ENCODE measurements at places on chromosomes 13 and 19.

GRCh38 chr13:30142486-30143211, 164.7 kb downstream of the KATNAL1 start:
- DNase-seq: no peak

DNA sequence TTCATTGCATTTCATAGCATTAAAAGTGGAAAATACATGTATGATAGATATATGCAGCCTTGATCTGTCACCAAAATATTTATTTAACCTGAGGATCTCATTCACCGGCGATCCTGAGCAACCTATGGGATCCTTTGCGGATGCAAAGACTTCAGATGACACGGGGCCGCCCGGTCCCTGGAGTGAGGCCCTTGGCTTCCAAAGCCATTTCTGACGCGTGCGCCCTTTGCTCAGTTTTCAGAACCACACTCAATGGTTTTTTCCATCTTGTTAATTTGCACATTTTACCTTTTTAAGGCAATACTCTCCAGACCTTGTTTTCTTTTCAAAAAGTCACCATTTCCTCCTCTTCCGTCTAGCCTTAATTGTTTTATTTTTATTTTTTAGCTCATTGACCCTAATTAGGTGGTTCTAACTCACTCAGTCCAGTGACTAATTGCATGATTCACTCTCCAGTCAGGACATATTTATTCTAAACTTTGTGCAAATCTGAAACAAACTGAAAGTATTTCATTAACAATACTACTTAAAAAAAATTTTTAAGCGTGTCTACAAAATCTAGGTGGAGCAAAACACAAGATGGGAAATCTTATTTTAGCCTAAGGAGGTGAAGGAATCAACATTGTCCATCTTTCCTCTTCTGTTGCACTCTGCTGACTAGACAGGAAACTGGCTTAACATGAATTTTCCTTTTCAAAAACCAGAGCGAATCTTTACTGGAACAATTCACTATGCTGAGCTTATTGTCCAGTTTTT, 47.9 kb downstream of the COL4A1 start:
- no peak for DNase-seq

DNA sequence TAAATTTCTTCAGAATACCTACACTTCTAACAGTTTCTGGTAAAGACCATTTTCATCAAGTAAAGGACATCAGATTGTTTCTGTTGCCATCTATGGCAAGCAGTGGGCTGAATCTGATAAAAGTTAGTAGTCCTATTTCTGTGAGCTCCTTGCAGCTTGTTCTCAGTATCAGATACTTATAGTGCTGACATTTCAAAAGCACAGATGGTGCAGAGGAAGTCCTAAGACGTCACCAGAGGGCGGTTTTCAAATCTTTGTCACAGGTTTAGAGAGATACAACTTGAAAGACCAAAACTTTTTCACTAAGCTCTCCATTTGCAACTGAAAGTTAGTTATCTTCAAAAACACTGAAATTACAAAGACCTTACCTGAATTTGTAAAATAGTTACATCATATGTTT, 719.8 kb downstream of the SLITRK1 start:
- DNase-seq: no peak

DNA sequence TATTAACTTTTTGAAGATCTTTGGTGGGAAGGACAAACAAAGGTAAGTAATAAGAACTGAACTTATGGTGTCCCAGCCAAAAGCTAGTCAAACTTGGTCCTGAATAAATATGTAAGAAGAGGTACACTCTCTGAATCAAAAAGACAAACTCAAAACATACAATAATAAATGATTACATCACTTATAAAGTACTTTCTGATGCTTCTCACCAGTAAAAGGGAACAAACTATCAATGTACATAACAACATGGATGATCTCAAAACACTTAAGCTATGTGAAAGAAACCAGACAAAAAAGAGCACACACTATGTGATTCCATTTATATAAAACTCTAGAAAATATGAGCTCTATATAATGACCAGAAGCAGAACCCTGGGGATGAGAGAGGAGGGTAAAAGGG, 138.3 kb downstream of the VWA8 start:
- DNase-seq: no peak

GRCh38 chr19:57016491-57016890, 103.3 kb upstream of the USP29 start:
- no peak for DNase-seq

- no peak for DNase-seq
These were observed 7.9 kb downstream of the LRP3 start for GRCh38 chr19:33201886-33202545.

DNA sequence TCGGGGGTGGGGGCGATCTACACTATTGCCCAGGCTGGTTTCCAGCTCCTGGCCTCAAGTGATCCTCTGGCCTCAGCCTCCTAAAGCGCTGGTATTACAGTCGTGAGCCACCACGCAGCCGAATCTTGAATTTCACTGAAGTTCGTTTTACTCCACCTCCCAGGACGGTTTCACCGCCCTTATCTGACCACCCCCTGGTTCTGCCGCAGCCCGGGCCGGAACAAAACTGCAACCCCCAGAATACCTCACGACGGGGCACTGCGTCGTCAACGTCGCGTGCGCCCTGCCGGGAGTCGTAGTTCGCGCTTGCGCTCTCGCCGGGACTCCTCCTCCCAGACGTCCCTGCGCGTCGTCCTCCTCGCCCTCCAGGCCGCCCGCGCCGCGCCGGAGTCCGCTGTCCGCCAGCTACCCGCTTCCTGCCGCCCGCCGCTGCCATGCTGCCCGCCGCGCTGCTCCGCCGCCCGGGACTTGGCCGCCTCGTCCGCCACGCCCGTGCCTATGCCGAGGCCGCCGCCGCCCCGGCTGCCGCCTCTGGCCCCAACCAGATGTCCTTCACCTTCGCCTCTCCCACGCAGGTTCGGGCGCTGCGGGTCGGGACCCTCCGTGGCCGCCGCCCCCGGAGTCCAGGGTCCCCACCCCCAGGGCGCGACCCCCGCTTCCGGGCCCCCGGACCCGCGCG, at the start of gene ATP5F1D:
Gene ATP5F1D (plus strand): TSS at position 335 of the 679 bp plus-strand sequence. CDS start 100 bp downstream, at position 435.
- DNase-seq: peak; percentile 83

DNA sequence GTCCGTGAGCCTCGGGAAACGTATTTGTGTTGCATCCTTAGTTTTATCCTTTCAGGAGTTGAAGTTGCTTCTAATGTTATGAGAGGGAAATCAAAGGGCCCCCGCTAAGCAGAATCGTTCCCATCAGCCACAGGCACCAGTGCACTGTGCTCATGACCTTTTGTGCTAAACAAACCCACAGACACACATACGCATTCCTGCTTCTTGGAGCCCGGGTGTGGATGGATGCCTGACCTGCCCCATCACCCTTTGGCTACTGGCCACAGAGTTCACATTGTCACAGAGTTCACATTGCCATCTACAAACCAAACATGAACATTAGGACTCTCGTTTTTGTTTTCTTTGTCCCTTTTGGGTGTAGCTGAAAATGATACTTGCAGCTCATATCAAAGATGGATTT, 47.2 kb downstream of the CHST8 start:
- no peak for DNase-seq

GRCh38 chr13:44694842-44695241, 118.7 kb upstream of the TSC22D1 start:
- DNase-seq: no peak

GRCh38 chr13:30607908-30608307, 9.8 kb upstream of the USPL1 start:
- peak; percentile 85 for DNase-seq

GRCh38 chr13:113585896-113586295, 1.3 kb downstream of the TFDP1 start:
- DNase-seq: no peak

GRCh38 chr19:28874742-28875141, 338.2 kb downstream of the UQCRFS1 start:
- no peak for DNase-seq

DNA sequence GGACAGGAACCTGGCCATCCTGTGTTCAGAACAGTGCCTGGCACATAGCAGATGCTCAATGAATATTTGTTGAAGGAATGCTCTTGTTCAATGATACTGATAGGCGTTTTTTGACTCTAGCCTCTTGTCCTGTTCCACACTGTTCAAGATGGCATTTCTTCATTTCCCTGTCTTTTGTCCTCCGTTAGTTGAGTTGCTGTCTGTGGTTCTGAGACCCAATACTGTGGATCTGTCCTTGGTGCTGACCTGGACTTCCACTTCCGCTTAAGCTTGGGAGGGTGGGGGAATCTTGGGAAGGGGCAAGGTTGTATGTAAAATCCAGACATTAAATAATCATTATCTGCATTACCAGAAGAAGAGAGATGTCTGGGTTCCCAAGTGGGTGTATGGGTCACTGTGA, 8.3 kb upstream of the KCNN4 start:
- no peak for DNase-seq

DNA sequence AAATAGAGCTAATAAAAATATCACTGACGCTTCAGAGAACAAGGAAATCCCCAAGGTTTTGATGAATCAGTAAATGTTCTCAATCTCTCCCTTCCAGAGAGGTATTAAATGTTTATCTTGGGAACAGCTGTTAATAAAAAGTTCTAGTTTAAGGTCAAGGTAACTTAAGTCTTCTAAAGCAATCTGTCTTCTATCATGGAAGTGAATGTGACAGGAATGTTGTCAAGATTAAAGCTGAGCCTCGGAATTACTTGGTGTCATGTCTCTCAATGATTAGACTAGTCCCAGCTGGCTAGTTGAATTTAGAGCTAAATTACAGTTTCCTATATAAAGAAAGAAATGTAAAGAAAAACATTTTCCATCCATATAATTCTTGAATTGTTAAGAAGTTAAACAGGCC, 23.4 kb downstream of the ESD start:
- no peak for DNase-seq

- peak; percentile 66 for DNase-seq
These were observed 18.0 kb upstream of the PNMA8B start for GRCh38 chr19:46513461-46514236.

DNA sequence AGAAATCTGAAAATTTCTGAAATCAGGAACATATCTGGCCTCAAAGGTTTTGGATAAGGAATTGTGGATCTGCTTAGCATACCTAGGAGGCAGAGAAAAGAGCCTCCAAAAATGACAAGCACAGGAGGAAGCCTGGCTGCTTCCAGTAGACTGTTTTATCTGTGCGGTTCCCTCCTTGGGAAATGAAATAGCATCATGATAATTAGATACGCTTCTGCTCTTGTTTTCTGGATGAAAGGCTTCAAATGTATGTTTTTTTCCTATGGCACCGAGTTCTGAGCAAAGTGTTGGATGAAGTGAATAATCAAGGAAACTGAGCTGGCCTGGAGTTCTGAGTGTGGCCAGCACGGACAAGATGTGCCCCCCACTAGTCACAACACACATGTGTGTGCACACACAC, 19.8 kb upstream of the GPR12 start:
- no peak for DNase-seq

DNA sequence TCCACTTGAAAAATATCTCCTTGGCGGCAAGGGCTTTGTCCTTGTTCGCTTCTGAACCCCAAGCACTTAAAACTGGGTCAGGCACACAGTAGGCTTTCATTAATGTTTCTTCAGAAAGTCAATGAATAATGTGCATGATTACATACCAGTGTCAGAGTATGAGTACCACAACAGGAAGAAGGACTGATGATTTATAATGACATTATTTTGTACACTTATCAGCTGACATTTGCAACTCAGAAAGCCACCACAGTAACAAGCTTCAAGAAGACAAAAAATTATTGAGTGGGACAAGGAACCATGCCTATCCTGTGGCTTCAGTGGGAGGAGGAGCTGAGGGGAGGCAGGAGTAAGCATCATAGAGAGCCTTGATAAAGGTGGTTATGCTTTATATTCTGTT, 10.0 kb downstream of the POLR1D start:
- no peak for DNase-seq

DNA sequence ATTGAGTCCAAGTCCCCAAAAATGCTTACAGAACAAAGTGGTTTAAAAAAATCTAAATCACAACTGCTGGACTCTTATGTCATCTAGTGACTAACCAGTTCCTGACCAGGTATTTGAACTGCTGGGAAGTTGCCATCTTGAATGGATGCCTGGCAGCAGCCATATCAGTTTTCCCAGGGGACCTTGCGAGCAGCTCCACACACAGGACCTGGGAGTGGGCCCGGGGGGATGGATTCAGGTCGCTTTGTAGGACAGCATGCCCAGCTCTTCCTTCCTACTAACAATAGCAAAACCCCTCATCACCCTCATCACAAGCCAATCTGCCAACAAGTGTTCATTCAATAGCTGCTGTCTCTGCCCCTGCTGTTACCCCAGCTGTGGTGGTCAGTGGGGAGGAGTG, 65.3 kb downstream of the KCTD15 start:
- no peak for DNase-seq

- DNase-seq: no peak
These were observed 221.5 kb downstream of the RGCC start for GRCh38 chr13:41678848-41679247.

DNA sequence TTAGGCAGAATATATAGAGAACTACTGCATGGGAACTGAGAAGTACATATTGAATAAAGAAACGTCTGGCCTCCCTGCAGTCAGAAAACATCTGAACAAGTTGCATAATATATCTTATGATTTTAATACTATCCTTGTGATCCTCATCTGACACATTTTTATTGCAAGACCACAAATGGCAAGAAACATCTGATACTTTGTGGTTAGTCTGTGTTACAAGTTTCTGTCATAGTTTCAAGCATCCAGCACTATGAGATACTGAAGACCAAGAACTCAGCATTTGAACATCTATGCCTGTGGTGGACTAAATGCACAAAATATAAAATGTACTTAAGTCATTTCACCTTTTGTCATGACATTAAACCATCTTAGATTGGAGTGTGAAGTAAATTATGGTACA, 1175.8 kb upstream of the MIR17HG start:
- DNase-seq: no peak

DNA sequence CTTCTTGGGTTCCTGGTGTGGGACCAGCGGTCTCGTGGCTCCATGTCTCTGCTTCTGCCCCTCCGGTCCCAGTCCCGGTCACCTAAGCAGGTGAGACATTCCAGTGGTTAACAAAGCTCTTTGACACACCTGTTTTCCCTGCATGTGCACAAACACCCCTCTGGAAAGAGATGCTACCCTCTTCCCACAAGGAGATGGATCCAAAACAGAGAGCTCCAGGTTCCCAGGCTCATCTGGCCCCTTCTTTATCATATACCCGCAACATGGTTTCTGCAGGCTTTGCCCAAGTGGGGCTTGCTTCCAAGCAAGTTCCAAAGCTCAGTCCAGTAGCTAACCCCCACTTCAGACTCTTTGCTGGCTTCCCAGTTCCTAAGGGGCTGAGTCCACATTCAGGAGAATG, 17.8 kb downstream of the PEG3 start:
- no peak for DNase-seq

DNA sequence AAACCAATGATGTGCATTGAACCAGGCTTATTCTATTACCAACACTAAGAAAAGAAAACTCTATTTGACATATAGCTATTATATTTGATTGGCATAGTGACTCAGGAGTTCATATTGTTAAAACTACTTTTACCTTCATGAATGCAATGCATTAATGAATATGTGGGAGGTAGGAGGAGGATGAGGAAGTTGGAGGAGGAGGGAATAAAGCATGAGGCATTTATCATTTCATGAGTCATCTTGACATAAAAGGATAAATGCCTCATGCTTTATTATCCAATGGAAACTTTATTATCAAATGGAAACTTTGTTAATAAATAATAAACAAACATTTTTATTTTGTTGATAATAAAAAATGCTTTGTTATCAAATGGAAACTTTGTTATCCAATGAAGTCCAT, 116.5 kb downstream of the SPRY2 start:
- DNase-seq: no peak

All from central memory CD4-positive, alpha-beta T cell (primary cell).